Stimulated activated CD8-positive, alpha-beta memory T cell treated with anti-CD3 and anti-CD28 coated beads, Interleukin-2, amount 100 ng/mL, for 1 hour (primary cell): ENCODE measurements at places on chromosomes 16 and 17.

- DNase-seq: no peak
Measured at GRCh38 chr16:56191835-56192634, 746 bp downstream of the GNAO1 start.

GRCh38 chr17:60322056-60322387 lies 69.9 kb downstream of the USP32 start:
- no peak for DNase-seq

GRCh38 chr17:41740506-41740905 lies 6.1 kb upstream of the HAP1 start:
- DNase-seq: no peak

DNA sequence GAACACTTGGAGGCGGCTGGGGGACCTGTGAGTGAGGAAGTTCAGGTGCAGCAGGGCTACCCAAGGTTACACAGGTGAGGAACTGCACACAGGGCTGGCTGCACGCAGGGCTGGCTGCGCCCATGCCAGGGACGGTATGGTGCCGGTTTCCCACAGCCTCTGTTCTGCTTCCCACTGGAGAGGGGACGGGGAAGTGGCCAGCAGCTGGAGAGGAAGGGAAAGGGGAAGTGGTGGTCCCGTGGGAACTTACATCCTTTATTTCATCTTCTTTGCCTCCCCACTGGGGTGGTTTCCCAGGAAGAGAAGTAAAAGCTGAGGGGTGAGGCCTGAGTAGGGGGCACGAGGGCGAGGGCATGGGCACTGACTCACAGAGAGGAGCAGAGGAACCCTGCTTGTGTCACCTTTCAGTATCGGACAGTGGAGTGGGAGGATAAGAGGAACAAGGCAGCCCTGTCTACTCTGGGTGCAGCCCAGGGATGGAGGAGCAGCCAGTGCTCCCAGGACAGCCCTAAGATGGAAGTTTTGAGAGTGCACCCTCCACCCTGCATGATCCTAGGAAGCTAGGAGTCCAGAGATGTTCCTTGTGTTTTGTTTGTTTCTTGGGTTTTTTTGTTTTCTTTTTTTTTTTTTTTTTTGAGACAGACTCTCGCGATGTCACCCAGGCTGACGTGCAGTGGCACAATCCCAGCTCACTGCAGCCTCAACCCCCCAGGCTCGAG lies 25.5 kb upstream of the CDH1 start:
- no peak for DNase-seq

DNA sequence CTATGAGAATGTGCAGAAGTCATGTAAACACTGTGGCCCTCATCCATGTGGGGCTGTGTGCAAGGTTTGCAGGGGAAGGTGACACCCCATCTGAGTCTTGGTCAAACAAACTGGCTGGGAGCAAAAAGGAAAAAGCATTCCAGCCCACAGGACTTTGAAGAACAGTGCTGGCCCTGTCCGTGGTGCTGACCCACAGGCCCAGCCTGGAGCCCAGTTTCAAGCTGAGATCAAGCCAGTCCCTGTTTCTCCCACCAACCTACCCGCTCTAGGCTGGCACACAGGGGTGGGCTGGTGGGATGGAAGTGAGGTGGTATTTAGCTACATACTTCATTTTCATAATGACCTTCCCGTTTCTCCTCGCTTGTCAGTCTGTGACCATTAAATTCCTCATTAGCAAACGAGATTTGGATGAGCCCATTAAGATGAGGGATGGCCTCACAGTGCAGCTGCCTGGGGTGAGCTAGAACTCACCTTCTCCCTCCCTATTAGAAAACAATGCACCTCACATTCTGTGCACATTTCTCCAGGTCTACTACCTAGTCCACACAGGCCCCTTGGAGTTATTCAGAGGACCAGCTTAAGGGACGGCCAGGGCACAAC lies 12.6 kb upstream of the RPL38 start:
- DNase-seq: no peak

GRCh38 chr16:1141191-1141590 lies 11.7 kb upstream of the CACNA1H start:
- no peak for DNase-seq

DNA sequence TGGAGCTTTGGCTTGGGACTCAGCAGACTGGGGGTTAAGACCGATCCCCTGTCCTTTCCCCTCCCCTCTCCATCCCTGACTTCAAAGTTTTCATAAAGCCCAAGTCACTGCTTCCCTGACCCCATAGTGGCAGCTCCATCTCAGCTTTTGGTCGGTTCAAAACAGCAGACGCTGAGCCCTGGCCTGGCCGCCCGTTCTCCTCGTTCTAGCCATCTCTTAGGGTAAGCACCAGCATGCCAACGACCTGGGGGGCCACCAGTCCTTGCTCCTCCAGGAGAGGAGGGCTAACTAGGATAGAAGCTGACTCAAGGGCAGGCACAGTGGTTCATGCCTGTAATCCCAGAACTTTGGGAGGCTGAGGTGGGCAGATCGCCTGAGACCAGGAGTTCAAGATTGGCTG lies 1.5 kb upstream of the HIGD1B start:
- no peak for DNase-seq

DNA sequence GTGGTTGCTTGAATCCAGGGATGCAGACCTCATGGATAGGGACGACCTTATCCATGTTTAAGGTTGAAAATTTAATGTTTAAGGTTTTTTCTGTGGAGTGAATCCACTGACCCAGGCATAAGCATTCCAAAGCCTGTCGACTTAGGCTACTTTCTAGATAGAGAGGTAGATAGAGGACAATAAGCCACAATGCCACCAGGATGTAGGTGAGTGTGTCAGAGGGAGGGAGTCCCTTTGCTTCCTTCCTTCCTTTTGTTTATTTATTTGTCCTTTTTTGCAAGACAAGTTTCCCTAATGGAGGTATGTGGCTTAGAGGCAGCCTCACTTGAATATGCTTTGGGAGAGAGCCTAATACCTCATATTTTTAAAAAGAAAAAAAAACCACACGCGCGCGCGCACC lies 834.2 kb upstream of the SOX9 start:
- no peak for DNase-seq

GRCh38 chr17:31792007-31792585 lies 66.9 kb downstream of the COPRS start:
- DNase-seq: no peak

GRCh38 chr17:68541816-68542215 lies 29.6 kb downstream of the PRKAR1A start:
- DNase-seq: no peak

- no peak for DNase-seq
Measured at GRCh38 chr16:2195322-2196161, 863 bp downstream of the CASKIN1 start.

- no peak for DNase-seq
Measured at GRCh38 chr17:76492989-76493501, 8.2 kb downstream of the RHBDF2 start.

- no peak for DNase-seq
Measured at GRCh38 chr17:48262982-48263730, 155.6 kb downstream of the SNX11 start.

GRCh38 chr17:30556374-30557332 lies 79.4 kb downstream of the GOSR1 start:
- DNase-seq: no peak

DNA sequence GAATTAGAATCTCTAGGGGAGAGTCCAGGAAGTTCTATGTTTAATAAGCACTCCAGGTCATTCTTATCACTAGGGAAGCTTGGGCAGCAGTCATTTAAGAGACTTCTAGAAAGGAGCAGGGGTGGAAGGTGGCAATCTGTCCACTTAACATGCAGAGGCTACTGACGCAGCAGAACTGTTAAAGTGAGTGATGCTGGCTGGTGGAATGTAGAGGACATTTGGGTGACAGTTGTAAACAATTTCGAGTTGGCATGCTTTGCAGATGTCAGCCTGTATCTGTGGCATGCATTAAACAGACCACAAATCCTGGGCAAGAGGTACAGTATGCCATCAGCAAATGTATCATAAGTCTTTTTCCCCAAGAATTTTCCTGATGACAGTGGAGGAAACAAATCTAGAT lies 40.5 kb upstream of the HS3ST3A1 start:
- no peak for DNase-seq

GRCh38 chr17:19937522-19937921 lies 40.1 kb downstream of the AKAP10 start:
- no peak for DNase-seq

DNA sequence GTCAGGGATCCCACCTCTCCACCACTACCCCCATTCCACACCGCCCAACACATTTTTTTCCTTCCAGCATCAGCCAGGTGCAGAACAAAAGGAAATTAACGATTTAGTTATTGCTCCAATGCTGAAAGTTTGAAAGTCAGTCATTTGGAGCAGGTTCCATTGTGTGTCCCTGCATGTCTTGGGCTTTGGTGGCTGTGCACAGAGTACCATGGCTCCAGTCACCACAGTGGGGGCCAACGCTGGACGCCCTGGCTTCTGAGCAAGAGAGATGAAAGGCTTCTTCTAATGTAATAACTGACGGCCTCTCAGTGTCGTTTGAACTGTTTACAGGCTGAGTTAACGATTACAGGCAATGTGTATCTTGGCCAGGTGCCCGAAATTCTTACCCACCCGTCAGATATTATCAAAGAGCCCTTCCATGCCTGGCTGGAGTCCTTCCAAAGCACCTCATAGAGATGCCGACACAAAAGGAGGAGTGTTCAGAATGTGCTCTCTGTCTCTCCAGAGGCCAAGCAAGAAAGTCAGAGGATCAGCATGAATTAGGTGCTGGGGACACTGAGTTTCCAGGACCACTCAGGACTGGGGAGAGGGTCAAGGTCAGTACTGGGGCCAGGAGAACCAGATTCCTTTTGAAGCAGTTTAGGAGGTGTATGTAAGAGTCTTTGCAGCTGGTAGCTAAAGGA lies 25.9 kb downstream of the RNF43 start:
- DNase-seq: no peak

DNA sequence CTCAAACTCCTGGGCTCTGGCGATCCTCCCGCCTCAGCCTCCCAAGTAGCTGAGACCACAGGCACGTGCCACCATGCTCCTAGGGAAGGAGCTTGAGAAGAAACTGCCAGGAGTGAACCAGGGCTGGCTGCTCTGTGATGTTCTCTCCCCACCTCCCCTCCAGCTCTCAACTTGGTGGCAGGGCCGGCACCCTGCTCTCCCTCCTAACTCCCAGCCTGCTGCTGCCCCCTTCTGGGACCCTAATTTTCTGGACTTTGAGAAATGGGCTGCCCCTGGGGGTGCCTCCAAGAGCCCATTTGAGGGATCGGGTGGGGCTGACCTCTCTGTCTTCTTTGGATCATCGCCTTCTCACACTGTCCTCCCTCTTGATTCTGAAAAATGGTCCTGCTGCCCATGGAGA lies 14.9 kb upstream of the STAT3 start:
- no peak for DNase-seq

DNA sequence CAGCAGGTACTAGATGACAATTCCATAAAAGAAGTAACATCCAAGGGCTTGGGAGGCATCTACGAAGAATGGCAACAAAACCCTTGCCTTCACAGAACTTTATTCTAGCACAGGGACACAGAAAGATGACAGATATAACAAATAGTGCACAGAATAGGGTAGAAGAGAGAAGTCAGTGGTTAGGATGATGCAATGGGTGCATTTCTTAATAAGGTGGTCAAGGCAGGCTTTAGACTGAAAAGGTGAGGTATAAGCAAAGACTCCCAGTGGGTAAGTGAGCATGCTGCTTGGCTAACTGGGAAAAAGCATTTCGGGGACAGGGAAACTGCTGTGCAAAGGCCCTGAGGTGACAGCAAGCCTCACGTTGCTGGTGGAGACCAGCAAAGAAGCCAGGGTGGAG lies 175.9 kb downstream of the XYLT1 start:
- no peak for DNase-seq

DNA sequence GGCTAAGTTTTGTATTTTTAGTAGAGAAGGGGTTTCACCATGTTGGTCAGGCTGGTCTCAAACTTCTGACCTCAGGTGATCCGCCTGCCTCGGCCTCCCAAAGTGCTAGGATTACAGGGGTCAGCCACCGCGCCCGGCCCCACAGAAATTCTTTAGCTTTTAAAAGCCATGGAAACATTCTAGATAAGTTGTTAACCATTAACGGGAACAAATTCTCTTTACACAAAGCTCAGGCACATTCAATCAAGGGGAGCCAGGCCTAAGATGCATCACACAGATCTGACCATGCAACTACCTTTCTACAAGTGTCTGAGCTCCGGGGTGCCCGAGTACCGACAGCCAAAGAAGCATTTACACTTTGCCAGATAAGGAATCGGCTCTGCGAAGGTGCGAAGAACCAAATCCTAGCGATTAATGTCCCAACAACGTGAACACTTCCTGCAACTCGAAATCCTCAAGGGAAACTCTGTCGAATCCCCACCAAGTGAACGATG lies 1.0 kb downstream of the EMC8 start:
- no peak for DNase-seq

DNA sequence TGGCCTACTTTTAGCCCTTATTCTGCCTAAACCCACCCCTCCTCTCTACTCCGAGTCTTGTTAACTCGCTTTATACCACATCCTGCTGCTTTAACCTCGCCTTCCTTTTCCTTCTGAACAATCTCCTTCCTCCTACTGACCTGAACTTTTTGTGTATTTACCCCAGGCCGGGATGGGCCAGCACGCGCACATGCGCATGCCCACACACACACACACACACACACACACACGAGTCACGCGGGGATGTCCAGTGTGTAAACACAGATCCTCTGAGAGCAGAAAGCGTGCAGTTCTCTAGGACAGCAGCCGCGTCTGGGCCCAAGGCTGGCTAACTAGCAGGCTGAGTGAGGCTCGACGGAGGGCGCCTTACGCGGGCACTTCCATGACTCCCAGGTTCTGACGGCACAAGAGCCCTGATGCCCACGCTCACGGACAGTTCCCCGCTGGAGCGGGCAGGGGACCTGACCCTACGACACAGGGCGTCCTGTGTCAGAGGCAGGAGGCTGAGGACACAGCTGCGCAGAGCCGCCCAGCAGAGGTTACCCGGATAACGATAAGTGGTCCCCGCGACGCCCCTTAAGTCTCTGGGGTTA lies 610 bp downstream of the PIK3R5 start:
- DNase-seq: no peak

- no peak for DNase-seq
Measured at GRCh38 chr17:42866631-42867575, 15.9 kb downstream of the AOC3 start.

DNA sequence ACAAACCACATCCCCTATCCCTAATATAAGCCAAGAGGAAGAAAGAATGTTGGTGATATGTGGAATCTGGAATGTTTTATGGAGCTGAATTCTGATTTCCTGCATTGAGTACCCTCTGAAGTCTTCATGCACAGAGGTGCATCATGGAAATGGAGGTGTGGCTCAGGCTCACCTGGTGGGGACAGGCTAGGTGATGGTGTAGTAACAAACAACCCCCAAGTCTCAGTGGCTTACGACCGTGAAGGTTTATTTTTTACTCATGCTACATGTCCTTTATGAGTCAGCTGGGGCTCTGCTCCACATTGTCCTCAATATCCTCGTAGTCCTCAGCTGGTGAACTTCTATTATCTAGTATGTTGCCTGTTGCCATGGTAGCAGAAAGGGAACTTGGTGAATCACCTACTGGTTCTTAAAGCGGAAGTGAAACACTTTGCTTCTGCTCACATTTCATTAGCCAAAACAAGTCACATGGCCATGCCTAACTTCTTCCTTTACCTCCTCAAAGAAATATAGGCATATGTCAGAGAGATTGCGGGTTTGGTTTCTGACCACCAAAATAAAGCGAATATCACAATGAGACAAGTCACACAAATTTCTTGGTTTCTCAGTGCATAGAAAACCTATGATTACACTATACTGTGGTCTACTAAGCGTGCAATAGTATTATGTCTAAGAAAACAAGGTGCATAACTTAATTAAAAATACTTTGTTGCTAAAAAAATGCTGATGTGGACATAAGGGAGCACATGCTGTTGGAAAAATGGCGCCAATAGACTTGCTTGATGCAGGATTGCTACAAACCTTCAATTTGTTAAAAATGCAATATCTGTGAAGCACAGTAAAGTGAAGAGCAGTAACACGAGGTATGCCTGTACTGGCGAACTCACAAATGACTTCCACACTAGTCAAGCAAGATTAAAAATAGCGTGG lies at the start of gene PMFBP1:
PMFBP1 (minus strand) TSS at position 51 of the 930 bp plus-strand sequence. CDS start 947 bp downstream, outside the sequence.
- no peak for DNase-seq

GRCh38 chr17:42917236-42917603 lies 16.6 kb downstream of the G6PC1 start:
- DNase-seq: no peak
